ENCODE measurements at places on chromosomes 1 and 21.

- DNase-seq = no peak
These were observed 51.8 kb upstream of the CASZ1 start for GRCh38 chr1:10848109-10848684.

GRCh38 chr1:228445843-228446650 lies 29.4 kb upstream of the TRIM17 start:
- DNase-seq = no peak

- DNase-seq = no peak
These were observed 3.3 kb upstream of the ALG14 start for GRCh38 chr1:95076034-95076433.

GRCh38 chr1:213507472-213508223 lies 456.6 kb downstream of the RPS6KC1 start:
- DNase-seq = no peak

DNA sequence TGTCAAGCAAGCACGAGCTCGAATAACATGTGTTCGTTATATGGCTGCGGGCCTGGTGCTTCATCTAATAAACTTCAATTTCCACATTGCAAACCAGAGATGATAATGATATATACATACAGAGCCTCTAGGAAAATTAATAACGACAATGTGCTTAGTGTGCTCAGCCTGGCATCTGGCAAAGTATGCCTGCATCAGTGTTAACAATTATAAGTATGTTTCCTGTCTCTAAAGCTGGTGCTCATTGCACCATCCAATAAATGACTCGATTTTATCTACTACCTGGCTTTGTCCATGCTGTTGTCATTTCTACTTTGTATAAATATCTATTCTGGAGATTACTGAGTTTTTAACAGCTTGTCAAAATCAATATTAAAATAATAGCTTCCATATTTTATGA lies 1402.6 kb downstream of the MRPL39 start:
- DNase-seq = no peak

- DNase-seq = peak; percentile 94
These were observed 7.1 kb downstream of the RIIAD1 start for GRCh38 chr1:151728151-151729054.

GRCh38 chr1:53651356-53651755 lies 87.6 kb downstream of the GLIS1 start:
- no peak for DNase-seq

- no peak for DNase-seq
These were observed 101.3 kb downstream of the PRRX1 start for GRCh38 chr1:170765279-170765678.
